ENCODE measurements at places on chromosomes 4 and X. TPM values are rescaled to one million over a fixed set of nuclear protein-coding genes. Genes with fewer than 3 reads are reported as not detected.

Gene KLF8
- 7.5 TPM for total RNA-seq

Gene LGI2
- total RNA-seq, result not detected

Gene CNKSR2
- total RNA-seq, result 13.4 TPM

- DNase-seq, result no peak
Measured at GRCh38 chrX:9108054-9108453, 74.1 kb upstream of the FAM9B start.

DNA sequence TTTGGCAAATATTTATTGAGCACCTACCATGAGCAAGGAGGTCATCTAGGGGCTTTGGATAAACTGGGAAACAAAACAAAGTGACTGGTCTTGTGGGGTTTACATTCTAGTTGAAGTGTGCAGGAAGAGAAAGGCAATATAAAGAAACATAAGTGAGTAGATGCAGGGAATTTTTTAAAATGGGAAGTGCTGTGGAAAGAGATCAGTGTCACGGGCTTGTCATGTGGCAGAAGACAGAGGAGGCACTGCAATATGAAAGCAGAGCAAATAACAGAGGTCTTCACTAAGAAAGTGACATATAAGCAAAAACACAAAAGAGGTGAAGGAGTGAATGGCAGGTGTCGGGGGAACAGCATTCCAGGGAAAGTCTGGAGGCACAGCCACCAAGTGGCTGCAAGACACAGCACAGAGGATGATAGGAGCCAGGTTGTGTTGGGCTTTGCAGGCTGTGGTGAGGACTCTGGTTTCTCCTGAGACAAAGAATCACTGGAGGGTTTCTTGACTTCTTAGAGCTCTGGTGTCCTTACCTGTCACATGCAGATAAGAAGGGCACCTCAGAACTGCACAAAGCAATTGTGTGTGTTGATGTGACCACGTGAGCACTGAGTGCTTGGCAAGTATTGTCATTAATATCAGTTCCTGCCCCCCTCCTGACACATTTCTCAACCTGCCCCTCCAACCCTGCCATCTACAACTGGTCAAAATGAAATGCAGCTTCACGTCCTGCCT, 143.5 kb downstream of the TSPAN5 start:
- DNase-seq, result no peak

DNA sequence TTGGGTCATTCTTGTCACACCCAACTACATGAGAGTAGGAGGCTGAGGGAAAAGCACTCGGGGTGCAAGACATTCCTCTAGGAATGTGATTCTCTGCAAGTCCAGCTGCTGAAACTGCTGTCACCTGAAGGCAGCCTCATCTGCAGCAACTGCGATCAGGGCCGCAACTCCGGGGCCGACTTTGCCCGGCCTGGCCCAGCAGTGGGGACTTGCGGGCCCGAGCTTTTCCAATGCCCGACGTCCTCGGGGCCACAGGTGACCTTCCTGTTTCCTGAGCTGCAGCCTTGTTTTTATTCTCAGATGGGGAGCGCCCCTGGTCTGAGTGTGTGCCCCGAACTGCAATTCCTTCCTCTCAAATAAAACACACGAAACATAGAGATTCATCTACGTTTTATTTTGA, 104.7 kb upstream of the NKX1-1 start:
- no peak for DNase-seq

Gene MOSPD2
- 12.6 TPM for total RNA-seq

- no peak for DNase-seq
Measured at GRCh38 chr4:167111622-167112021, 122.7 kb downstream of the SPOCK3 start.

Gene CCDC160
- total RNA-seq, result 0.14 TPM

Data from activated T-helper 2 cell treated with anti-CD3 and anti-CD28 coated beads, Interferon-gamma antibody, Interleukin-2, Interleukin-4, amounts not matched to agents 10 μg/mL and 5 μg/mL and 100 μg/mL, durations not matched to agents 14 hours and 24 hours and 36 hours (primary cell).